ENCODE measurements at places on chromosomes 7 and 10.

DNA sequence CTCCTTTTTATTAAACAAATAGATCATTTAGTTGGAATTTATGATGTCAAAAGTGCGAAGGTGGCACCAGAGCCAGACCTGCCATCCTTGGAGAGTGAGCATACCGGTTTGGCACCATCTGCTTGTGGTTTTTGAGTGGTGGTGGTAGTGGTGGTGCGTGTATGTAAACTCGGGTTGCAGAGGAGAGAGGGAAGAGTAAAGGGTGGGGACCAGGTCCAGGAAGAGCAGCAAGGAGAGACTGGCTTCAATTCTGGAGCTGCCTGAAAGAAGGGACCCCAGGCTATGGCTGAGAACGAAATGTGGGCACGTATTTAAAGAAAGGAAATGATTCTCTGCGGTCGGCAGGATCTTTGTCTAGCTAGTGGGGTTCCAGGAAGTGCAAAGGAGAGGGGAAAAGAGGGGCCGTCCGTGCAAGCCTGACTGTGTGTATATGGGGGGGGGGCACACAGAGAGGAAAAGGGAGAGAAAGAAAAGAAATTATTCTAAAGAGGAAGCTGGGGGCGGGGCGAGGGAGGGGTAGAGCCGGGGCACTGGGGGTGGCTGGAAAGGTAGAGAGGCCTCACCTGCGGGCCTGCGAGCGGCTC, 448 bp upstream of the GOLGA7B start:
- DNase-seq, result no peak

DNA sequence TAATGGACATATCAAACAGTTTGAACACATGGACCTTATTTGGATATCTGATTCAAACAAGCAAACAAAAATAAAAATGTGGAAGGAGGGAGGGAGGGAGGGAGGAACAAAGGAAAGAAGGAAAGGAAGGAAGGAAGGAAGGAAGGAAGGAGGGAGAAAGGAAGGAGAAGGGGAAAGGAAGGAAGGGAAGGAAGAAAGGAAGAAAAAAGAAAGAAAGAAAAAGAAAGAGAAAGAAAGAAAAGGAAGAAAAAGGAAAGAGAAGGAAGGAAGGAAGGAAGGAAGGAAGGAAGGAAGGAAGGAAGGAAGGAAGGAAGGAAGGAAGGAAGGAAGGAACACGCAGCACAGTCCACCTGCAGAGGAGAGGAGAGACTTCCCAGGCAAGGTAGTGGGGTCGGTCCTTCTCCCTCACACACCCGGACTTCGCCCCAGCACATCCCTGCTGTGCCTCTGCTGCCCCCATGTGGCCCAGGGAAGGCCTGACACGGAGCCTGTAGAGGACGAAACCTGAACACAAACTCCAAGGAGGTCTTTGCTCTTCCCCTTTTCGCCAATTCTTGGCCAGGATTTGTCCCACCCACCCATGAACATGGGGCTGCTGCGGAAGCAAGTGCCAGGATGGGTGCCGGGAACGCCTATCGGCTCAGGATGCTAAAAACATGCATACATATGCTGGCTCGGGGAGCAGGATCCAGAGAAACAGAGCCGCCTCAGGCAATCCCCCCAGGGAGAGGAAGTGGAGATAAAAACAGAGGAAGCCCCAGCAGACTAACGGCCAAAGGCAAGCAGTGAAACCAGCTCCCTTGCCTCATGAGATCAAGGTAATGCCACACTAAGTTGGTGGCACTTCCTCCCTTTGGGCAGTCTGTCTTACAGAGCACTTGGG, 52.3 kb upstream of the DGKI start:
- DNase-seq, result peak; percentile 82

GRCh38 chr10:27801171-27801785, 55.7 kb upstream of the MKX start:
- DNase-seq, result no peak

- no peak for DNase-seq
Measured at GRCh38 chr10:13847201-13847631, 260.5 kb downstream of the PRPF18 start.

DNA sequence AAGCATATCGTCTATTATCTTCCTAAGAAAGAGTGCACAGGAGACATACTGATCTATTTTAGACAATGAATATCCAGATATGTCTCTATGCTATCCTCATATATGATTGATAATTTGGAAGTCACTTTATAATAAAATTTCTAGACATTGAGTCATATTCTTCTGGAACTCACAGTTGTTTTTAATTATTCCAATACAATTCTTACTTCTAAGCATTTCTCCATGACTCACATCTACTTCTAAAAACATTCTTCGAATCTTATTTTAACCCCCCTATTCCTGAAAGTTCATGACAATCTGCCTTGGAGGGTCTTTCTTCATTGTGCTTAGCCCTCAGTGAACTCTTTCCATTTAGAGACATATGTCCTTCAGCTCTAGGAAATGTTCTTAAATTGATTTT, 368.1 kb downstream of the MDFIC start:
- DNase-seq, result no peak

DNA sequence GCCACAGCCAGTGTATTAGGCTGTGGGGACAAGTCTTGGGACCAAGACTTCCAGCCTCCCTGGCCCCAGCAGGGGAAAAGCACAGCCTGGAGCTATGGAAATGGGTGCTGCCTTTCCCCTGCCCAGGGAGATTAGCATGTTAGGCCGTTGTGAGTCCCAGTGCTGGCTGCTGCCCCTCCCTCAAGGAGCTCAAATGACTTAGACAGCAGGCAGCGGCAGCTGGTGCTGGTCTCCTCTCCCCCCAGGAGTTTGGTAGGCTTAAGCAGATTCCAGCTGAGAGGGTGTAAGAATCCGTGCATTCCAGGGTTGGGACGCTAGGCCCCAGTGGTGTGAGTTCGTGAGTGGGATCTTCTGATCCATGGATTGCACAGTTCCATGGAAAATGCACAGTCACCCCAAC, 301.5 kb upstream of the PHF14 start:
- no peak for DNase-seq

DNA sequence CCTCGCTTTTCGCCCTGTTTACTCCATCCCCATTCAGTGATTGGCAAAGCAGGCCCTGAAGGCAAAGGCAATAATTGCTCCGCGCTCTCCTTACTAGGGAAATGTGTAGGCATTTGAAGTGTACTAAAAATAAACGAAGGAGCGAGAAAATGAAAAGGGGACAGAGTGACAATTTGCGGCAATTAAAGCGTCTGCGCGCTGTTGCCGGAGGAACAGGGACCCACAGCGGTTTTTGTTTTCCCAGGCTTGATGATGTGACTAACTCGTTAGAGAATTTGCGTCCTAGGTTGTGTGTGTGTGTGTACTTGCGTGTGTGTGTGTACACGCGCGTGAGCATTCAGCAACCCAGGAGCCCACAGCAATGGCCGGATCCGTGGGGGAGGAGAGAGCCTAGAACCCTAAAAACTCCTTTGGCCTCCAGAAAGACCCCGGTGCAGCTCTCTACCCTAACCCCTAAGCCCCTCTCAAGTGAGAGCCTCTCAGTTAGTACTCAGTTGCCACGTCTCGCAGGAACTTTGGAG, 7.8 kb upstream of the DLX6 start:
- DNase-seq, result peak; percentile 16

GRCh38 chr7:79984210-79984609, 150.4 kb upstream of the GNAI1 start:
- no peak for DNase-seq

DNA sequence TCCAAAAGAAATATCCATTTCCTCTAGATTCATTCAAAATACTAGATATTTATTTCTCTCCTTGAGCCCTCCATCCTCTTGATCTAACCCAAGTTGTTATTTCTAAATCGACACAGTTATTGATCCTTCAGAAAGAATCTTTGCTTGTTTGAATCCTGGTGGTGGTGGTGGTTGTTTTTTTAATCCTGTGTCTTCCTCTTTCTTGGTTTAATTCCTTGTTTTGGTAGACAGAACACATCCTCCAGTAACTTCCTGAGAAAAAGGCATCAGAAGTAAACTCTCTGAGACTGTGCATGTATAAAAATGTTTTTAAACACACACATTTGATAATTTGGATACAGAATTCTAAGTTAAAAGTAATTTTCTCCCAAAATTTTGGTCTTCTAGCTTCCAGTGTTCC, 49.9 kb downstream of the SIRT1 start:
- DNase-seq, result no peak

- DNase-seq, result no peak
Measured at GRCh38 chr7:18896343-18896975, 221.0 kb downstream of the TWIST1 start.

- no peak for DNase-seq
Measured at GRCh38 chr10:28684157-28684985, 7.0 kb downstream of the BAMBI start.

DNA sequence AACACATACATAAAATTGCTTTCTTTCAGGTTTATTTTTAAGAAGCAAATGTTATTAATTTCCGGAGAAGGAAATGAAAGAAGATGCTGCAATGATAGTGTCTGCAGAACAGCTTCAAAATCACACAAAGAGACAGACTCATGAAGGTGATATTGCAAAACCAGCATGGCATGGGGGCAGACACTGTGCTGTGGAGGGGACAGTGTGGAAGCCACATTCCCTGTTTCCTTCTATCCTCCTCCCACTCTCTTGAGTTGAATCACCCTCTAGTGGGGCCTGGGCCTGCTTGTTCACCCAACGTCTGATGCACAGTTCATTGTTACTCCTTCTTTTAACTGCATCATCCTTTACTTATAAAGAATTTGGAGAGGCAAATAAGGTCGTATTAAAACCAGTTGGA, 104.0 kb upstream of the INSIG1 start:
- no peak for DNase-seq

DNA sequence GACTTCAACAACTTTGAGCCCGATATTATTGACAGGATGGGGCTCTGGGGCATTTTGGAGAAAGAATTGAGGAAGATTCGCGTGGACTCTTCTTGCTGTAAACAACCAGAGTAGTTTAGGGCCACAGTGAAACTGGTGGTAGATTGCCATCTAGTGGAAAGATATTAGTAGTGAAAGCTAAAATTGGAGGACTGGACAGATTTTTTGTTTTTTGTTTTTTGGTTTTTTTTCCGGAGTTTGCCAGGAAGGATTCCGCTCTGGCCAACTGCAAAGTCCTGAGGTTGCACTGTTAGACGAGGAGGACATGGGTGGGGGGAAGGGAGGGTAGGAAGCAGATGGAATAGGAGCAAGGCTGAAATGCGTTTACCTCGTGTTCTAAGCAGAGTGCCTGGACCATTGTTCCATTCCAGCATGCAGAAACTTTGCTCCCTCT, 11.7 kb downstream of the NOBOX start:
- DNase-seq, result no peak

DNA sequence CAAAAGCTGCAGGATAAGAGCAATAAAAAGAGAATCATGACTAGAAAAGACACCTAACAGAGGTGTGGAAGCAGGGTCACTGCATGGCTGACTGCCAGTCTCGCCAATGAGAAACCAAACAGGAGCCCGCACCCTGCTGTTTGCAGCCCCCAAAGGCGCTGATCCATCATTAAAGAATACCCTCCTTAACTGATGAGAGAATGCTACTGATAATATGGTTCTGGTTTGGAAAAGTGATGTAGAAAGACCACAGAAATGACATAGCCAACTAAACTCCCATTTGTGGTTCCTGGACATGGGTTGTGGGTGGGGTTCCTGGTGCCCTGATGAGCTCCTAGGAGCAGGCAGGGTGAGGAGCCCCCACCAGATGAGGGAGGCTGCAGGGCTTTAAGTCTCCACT, 207.4 kb downstream of the TNS3 start:
- DNase-seq, result no peak

Measured in head of caudate nucleus (tissue), 42 donors.